Stimulated activated CD8-positive, alpha-beta memory T cell treated with anti-CD3 and anti-CD28 coated beads, Interleukin-4, amount 100 ng/mL, for 48 hours (primary cell): ENCODE measurements at places on chromosomes 3 and 15.

DNA sequence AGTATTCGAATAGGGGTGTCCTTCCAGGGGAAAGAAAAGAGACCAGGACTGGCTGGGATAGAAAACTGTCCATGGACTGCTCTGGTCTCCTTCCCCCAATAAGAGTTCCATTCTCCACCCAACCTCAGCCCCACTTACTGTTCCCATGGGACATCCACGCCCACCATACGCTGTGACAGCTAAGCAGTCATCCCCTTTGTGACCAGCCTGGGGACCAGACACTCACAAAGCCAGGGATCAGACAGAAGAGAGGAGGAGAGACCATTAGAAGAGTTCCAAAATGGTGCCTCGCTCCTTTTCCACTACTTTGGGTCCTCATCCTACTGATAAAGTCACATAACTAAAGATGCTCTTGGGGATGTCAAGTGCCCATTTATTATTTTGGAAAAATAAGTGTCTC, 27.6 kb upstream of the GNB5 start:
- DNase-seq, result no peak

DNA sequence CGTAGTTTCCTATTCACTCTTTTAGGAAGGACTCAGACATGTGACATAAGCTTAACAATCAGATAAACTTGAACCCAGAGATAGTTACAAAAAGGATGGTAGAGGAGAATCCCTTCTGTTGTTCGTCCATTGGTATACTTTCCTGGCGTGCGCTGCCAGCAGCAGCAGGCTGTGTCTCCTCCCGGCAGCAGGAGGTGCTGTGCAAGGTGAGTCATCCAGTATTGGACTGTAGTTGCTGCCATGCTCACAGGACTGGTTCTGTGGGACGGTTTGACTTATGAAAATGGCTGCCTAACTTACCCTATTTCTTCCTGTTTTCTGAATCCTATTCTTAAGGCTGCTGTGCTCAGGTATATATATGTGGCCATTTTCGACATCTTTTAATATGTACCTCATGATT, 253.4 kb upstream of the LRRC3B start:
- DNase-seq, result no peak

- DNase-seq, result no peak
Measured at GRCh38 chr3:135271177-135272025, 476.3 kb downstream of the EPHB1 start.

GRCh38 chr15:80444680-80445251, 40.6 kb downstream of the ARNT2 start:
- DNase-seq, result no peak

DNA sequence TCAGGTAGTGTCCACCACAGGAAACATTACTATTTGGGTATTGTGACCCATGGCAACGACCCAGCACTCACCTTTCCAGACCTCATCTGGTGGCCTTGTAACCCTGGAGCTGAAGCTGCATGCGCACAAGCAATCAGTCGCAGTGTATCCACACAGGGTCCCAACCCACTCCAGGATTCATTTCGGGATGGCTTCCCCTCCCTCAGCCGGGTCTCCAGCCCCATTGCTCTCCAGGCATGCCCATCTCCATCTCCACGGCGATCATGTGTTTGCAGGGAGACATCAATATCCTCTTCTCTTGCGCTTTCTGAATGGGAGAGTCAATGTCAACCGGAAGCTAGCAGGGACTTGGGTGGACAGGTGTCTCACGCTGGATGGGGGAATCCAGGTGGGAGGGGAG, 35.2 kb downstream of the GOLGA6L2 start:
- DNase-seq, result no peak

DNA sequence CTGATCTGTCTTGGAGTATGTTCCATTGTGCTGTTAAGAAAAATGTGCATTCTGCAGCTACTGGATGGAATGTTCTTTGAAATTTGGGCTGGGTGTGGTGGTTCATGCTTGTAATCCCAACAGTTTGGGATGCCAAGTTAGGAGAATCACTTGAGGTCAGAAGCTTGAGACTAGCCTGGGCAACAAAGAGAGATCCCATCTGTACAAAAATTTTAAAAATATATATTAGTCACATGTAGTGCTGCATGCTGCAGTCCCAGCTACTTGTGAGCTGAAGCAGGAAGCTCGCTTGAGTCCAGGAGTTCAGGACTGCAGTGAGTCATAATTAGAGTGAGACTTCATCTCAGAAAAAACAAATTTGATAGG, 62.8 kb upstream of the PLSCR4 start:
- no peak for DNase-seq

DNA sequence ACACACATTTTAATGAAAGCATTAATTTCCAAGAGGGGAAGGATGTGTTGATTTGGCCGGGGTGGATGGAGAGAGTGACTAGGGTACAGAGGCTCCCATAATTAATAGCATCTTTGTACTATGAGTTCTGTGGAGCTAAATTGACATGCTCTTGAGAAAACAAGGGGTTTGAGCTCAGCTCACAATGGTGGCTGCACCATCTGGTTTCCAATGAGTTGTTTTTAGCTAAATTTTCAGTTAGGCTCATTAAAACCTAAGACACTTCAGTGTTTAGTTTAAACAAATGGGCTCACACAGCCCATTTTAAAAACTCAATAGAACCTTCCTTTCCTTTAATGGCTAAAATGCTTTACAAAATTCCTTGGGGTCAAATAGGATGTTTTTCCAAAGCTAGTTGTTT, 199.7 kb downstream of the TNIK start:
- DNase-seq, result no peak

DNA sequence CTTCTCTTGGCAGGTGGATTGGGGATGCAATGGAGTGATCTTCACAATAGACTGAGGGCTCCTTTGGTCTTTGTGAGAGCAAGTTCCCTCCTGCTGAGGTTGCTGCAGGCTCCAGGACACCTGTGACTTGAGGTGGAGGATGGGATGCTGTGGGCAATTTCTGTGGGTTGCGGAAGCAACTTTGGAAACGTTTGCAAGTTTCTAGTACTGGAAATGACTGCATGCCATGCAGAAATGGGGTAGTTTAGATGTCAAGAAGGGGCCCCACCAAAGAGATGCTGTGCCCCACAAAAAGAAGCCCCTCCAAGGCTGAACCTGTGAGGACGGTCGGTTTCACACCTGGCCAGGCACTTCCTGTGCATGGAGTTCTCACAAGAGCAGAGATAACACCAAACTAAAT, 80.4 kb upstream of the XCR1 start:
- peak; percentile 32 for DNase-seq

DNA sequence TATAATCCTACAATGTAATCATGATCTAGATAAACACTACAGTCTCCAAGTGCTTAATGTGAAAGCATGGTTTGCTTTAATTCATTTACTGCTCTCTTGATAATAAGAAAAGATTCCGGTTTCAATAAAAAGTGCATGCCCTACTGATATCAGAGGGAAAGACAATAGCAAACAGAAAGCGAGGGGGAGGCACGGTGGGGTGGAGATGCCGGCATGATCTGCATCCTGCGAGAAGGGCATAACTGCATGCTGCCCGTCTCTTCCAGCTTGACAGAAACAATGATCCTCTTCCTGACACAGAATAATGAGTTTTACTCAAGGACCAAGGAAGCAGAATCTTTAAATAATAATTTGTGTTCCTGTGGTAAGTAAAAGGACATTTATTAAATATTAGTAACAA, 51.7 kb downstream of the GOLIM4 start:
- DNase-seq, result no peak

DNA sequence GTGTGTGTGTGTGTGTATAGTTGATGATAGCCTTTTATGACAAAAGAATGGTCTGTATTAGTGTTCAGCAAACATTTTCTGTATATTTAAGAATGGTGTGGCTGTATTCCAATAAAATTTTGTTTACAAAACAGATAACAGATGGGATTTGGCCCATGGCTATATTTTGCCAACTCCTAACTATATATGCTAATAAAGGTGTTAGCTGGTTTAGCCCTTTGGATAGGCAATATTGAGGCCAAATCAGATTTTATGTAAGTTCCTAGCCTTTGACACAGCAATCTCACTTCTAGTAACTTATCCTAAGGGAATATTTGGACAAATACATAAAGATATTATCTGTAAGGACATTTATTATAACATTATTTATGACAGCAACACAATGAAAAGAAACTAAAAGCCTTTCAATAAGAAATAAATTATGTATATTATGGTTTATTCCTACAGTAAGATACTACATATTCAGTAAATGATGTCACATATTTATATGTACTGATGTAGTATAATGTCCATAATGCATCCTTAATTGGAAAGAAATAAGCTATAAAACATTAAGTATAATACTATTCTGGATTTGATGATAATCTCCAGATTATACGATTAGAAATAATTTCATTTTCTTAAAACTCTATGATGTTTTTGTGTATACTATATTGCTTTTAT, 264.0 kb downstream of the RBMS3 start:
- DNase-seq, result no peak

DNA sequence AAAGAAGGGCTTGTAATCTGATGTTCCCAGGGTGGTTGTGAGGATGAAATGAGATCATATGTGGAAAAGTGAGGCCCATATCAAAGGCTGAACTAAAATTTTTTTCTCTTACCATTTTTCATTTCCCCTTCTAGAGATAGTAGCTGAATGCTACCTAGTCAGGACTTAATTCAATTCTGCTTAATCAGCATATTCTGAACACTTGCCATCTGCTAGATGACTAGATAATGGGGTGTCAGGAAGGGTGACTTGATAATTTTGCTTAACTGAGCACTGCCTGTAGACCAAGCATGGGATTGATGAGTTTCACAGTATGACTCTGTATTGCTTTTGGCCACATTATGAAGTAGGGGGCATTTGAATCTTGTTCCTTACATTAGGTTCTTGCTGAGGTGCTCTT, 136.2 kb downstream of the CHST2 start:
- DNase-seq, result no peak

DNA sequence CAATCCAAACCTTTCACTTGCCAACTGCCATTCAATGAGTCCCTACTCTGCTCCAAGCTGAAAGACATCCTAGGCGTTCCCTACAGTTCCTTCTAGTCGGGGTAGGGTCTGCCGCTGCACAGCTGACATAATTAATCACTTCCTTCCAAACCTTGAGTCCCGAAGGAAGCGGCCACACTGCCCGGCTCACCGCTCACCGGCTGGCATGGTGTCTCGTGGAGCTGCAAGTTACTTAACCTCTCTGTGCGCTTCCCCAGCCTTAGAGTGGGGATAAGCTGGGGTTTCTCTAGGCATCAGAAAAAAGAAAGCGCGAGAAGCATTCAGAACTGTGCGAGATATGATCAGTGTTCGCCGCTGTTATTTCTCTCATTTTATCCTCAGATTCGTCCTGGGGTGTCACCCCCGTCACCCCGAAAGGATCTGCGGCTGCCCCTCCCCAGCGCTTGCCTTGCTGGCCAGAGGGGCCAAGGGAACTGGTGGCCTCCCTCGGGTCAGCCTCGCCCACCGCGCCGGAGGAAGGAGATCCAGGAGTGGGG, 748 bp downstream of the MRPS25 start:
- peak; percentile 47 for DNase-seq

- peak; percentile 27 for DNase-seq
Measured at GRCh38 chr3:146160321-146160963, 542 bp downstream of the PLOD2 start.

DNA sequence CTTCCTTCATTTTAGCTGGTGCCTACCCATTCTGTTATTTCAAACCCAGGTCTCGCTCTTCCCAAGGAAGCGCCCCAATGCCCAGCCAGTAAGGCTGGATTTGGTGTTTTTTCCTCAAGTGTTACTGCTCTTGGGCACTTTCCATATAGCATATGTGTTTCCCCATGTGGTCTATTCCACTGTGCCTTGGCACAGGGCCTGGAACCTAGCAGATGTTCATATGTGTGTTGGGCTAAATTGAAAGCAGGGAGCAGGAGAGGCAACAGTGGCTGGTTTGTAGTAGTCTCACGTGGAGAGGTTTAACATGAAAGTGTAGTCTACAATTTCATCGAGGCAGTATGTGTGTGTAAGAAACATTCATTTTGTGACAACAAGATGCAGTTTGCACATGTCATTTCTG, 48.2 kb upstream of the TEX264 start:
- DNase-seq, result no peak

GRCh38 chr3:14672588-14672987, 2.4 kb upstream of the C3orf20 start:
- DNase-seq, result no peak

DNA sequence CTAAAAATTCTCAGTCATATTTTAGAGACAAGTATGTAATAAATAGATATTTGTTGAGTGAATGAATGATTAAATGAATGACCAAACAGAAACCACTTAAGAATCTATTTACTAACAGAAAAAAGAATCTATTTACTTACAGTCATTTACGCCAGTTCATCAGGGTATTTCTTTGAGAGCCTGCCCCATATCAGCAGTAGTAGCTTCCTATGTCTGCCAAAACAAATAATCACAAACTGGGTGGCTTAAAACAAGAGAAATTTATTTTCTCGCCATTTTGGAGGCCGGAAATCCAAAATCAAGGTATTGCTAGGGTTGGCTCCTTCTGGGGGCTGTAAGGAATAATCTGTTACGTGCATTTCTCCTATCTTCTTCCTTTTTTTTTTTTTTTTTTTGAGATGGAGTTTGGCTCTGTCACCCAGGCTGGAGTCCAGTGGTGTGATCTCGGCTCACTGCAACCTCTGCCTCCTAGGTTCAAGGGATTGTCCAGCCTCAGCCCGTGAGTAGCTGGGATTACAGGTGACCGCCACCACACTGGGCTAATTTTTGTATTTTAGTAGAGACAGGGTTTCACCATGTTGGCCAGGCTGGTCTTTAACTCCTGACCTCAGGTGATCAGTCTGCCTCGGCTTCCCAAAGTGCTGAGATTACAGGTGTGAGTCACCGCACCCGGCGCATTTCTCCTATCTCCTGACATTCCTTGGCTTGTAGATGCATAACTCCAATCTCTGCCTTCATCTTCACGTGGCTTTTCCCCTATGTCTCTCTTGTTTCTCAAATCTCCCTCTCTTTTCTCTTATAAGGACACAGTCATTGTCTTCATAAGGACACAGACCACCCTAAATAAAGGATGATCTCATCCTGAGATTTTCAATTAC, 65.2 kb upstream of the SPPL2A start:
- DNase-seq, result no peak

DNA sequence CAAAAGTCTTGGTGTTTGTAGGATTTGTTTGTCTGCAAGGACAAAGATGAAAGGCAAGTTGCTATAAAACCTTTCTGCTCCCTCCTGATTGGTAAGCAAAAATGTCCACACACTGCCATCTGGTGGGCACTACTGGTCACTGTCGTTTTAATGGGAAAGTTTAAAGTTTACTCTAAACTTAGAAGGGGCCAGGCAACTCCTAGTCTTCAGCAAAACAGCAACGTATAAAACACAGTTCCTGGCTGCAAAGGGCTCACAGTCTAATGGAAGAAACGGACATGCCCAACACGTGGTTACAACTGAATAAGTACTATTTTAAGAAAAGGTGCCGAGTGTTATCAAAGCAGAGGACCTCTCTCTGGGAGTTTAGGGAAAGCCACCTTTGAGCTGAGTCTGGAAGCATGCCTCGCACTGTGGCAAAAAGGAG, 23.7 kb upstream of the TPRG1 start:
- DNase-seq, result peak; percentile 80

DNA sequence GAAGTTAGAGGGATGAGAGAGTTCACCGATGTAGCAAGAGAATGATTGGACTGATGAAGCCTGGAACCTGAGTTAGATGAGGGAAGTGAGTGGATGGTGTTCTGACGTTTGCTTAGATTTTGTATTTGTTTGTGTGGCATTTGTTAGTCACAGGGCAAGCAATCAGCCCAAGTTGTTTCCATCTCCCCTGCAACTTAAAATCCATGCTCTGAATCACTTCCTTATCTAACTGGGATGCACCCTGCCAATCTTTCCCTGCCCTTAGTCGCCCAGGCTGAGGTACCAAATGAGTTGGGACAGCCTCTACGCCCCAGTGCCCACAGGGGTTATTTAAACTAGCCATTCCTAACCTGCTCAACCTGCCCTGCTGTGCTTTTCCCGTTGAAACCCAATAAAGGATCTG, 12.6 kb downstream of the PAQR5 start:
- DNase-seq, result no peak
